COLO829 (cell line): ENCODE measurements at places on chromosomes 2 and 18.
A peak's percentile ranks its signal among the peaks of the same experiment; 100 is the strongest.

- DNase-seq: no peak
Measured at GRCh38 chr18:61187971-61188370, 145.3 kb upstream of the CDH20 start.

GRCh38 chr2:96888072-96889011 is 18.5 kb upstream of the SEMA4C start:
- DNase-seq: no peak

DNA sequence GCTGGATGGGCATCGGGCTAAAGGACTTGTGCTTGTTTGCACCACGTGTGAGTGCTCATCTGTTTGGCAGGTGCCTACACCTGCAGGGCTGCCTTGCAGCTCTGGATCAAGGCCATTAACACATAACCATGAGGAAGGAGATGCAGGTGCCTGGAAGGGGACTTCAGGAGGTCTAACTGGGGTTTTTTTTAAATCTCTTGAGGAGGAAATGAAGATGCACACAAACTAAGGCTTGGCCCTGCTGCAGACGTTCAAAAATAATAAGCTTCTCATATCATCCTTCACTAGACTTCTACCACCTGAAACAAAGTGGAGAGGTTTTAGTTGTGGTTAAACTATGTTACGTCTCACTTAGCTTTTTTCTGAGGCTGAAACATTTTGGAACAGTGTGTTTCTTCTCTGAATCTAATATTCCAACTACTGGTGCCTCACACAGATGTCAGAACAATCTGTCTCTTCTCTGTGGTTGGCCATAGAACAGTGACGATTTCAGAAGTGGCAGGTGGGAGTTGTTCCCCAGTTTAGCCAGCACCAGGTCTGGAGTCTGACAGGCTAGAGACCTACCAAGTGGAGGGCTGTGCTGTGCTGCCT is 36.5 kb downstream of the BCL2L11 start:
- no peak for DNase-seq

DNA sequence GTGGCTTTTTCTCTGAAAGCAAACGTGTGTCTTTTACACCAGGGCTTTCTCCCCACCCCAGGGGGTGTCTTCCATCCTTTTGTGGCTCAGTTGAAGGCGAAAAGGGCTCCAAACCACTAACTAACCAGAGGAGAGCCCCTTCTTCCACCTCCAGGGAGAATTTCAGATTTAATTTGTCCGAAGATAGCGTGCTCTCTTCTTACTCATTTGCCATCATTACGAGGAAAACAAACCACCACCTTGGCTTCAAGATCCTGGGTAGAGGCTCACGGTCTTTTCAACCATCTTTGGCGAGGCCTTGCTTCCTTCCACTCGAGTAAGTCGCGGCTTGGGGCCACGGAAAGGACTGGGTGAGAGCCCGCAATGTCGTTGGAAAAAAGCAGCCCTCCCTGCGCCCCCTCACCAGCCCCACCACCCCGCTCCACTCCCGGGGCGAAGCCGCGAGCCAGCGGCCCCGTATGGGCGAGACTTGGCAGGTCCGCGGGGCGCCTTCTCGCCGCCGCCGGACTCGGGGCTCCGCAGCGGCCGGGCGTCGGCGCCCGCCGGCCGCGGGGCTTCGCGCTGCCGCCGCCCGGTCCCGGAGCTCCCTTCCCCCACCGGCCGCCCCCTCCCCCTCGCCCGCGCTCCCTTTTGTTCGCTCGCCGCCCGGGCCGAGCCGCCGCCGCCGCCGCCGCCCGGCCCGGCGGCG is 1.7 kb upstream of the ZNF532 start:
- DNase-seq: no peak

DNA sequence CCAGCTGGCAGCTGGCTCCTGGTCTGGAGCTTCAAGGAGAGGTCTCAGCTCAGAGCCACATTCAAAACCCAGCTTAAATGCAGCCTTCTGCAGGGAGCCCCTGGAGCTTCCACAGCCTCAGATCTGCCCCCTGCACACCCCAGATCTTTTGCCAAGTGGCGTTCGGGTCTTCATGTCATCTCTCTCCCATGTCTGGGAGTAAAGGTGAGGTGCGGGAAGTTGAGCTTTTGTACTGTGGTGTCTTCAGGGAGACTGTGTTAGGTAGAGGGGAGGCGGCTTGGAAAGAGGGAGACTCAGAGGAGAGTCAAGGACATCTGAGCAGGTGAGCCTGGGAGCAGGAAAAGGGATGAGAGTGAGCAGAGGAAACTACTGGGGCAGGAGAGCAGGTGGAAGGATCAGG is 25.4 kb downstream of the MPHOSPH10 start:
- DNase-seq: no peak

- no peak for DNase-seq
Measured at GRCh38 chr18:45839414-45840395, 14.2 kb downstream of the SIGLEC15 start.

- DNase-seq: no peak
Measured at GRCh38 chr2:181312515-181312927, 144.7 kb upstream of the ITGA4 start.

DNA sequence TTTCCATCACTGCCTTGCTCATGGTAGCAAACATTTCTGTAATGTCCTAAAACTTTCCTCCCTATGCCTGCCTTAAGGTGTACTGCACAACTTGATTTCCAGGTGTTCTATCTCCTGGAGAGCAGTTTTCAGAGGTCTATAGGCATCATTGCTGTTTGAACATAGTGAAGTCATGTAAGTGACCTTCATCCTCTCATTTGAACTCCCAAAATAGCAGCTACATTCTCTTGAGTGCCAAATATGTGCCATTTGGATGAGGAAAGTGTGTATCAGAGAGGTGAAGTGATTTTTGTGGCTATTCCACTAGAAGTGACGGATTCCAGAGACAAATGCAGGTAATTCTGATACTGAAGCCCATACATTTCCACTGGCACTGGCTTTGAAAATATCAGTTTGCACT is 3.4 kb downstream of the PPP1R1C start:
- DNase-seq: no peak

- no peak for DNase-seq
Measured at GRCh38 chr18:59520562-59521355, 161.7 kb upstream of the LMAN1 start.

- peak; percentile 25 for DNase-seq
Measured at GRCh38 chr18:45255197-45255890, 359.9 kb upstream of the SLC14A2 start.

DNA sequence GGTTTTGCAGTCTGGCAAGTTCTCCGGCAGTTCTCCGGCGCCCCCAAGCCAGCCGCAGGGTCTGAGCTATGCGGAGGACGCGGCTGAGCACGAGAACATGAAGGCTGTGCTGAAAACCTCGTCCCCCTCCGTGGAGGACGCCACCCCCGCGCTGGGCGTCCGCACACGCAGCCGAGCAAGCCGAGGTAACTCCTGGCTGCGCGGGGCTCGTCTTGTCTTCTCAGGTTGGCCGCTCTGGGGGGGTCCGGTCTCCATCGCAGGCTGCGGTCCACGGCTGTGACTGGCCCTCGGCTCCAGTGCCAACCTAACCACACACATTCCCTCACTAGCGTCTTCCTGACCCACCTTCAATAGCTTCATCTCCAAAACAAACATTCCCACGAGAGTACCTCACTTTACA is 68.2 kb downstream of the TPGS2 start:
- DNase-seq: no peak

- DNase-seq: no peak
Measured at GRCh38 chr18:5622905-5623304, 79.1 kb upstream of the EPB41L3 start.

GRCh38 chr2:164514491-164514890 is 106.8 kb downstream of the GRB14 start:
- no peak for DNase-seq

DNA sequence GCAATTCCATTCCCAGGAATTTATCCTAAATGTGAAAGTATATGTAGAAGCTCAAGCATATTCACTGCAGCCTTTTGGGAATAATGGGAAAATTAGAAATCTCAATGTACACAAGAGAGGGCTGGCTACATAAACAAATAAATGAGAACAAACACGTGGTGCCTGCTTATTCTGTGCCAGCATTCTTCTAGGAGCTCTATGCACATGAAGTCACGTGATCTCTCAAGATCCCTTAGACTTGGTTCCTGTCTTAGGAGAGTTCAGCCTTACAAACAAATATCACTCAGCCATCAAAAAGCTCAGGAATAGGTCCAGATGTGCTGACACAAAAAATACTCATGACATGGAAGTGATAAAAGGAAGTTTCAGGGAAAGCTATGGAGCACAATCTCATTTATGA is 92.9 kb upstream of the SP3 start:
- DNase-seq: no peak

DNA sequence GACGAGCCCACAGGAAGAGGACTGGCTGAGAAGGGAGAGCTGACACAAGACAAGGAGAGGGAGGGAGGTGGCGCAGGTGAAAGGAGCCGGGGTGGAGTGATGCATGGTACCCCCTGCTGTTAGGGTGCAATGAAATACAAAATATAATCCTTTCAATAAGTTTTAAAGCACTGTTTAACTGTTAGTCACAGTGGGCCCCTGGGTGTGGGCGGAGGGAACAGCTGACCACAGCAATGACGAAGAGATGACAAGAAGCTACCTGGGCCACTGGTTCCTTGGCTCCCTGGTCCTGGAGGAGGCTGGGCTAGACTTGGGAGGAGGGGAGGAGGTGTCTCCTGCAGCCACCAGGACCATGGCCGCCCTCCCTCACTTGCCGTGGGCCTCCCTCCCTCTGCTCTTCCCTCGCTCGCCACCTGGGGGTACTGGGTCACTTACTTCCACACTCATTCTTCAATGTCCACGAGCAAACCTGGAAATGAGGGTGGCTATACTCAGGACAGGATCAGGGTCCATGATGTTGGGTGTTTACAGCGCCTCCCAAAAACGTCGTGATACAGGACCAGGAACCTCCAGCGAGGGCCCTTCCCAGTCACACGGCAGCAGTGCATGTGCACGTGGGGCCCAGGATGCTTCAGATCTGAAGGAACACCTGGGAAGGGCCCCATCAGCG is 196.1 kb downstream of the ANKRD30B start:
- no peak for DNase-seq

DNA sequence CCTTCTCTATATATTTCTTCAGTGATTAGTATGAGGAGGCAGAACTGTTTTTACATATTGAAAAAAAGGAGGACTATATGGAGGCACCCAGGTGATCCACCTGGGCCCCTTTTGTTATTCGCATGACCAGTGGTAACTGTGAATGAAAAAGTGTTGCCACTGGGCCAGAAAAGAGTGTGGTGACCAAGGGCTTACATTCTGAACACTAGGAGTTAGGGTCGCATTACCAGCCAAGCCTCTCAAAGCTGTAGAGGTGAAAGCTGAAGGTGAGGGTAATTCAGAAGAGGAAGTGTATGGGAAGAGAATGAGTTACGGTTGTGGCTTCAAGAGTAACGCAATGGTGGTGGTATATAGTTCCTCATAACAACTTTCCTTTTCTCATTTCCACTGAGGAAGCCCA is 487.6 kb downstream of the TMEM182 start:
- no peak for DNase-seq

DNA sequence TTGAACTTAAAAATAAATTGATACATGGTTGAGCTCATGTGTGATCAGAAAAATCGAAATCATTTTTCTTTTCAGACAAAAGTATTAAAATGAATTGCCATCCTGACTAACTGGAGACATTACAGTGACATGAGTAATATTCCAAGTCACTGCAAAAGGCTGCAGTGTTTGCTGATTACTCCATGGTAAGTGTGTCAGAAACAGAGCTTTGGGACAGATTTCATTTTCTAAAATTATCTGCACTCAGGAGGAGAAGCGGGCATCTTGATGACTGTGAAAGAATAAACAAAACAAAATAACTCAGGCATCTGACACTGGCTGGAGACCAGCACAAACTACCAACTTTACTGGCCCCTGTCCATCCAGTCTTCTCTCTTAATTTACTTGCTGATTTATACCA is 312.3 kb upstream of the PIK3C3 start:
- DNase-seq: no peak

DNA sequence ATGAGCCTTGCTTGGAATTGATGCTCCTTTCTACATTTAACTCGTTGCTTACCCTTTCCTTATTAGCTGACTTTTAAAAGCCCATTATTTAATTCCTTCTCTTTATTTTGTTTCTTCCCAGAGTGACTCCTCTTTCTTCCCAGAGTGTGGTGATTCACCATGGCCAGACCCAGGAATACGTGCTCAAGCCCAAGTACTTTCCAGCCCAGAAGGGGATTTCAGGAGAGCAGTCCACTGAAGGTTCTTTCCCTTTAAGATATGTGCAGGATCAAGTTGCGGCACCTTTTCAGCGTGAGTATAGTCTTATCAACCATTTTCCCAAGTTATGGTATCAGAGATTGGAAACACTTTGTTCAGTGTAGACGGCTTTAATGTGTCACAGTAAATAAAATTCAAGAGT is 163.7 kb downstream of the LTBP1 start:
- no peak for DNase-seq

DNA sequence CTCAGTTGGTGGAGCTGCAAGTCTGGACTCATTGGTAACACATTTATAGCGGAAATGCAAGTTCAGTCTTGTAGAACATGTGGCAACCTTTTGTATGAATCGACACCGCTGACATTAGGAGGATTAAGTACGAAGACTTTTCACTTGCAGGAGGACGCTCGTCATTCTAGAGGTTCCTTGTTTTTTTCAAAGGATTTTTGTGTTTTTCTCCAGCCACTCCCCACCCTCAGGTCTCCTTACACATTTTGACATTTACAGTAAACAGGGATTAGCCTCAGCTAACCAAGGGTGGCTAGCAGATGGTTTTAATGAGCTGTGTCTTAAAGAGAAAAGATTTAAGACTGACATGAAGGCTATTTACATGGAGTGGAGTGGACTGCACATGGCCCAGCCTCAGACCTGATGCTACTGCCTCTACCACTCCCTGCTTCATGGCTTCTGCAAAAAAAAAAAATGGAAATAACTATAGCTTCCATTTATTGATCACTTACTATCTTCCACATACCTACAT is 173.8 kb downstream of the TRIB2 start:
- no peak for DNase-seq

GRCh38 chr2:235535423-235536130 is 41.7 kb downstream of the AGAP1 start:
- DNase-seq: no peak

GRCh38 chr2:240917684-240918257 is 11.6 kb downstream of the CROCC2 start:
- DNase-seq: no peak

DNA sequence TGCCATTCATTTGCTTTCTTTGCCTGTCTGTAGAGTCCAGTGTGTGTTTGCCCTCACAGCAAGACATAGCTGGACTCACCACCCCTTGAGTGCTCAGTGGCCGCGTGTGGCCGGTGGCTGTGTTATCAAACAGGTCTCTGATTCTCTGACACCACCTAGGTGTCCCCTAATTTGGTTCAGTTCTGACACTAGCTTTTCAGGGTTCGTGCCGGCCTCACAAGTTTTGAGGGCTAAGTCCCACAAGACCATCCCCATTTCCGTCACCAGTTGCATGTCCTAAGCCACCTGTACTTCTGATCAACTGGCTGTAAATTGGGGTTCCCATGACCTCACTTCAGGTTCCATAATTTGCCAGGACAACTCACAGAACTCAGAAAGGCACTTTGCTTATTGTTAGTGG is 23.5 kb downstream of the NCK2 start:
- DNase-seq: no peak

DNA sequence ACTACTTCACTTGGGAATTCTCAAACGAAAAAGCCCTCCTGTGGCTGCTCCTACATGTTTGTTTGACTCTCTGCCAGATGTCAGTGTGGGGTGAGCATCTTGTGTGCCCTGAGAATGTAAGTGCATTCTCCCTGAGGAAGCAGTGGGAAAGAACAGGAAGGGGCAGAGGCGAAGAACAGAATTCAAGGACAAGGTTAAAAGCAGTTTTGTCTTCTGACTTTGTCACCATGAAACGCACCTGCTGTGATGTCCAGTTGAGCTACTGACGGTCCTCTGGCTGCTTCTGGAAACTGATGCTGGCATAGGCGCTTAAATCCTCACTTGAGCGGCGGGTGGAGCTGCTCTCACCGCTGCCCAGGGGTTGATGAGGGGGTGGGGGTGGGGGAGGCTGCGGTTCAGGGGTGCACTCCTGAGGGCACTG is 4.9 kb downstream of the IRS1 start:
- no peak for DNase-seq
